Effector CD4-positive, alpha-beta T cell (primary cell): ENCODE measurements at places on chromosomes 2 and 18.

DNA sequence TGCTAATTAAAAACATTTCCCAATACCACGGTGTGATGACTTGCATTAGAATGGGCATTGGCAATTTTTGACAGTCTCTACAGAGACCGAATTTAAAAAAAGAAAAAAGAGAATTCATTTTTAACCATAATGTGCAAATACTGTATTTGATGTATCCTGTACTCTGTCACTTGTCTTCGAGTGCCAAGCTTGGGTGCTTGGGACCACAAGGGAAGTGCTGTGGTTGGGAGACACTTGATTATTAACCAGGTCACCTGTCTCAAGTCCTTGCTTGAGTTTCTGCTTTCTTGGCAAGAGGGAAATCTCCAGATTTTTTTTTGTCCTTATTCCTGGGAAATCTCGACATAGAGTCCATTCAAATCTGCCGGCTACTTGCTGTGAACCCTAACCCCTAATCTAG is 209.0 kb downstream of the MC4R start:
- no peak for DNase-seq

- DNase-seq: peak; percentile 23
Observed at GRCh38 chr2:199985625-199986207, 30.3 kb downstream of the MAIP1 start.

DNA sequence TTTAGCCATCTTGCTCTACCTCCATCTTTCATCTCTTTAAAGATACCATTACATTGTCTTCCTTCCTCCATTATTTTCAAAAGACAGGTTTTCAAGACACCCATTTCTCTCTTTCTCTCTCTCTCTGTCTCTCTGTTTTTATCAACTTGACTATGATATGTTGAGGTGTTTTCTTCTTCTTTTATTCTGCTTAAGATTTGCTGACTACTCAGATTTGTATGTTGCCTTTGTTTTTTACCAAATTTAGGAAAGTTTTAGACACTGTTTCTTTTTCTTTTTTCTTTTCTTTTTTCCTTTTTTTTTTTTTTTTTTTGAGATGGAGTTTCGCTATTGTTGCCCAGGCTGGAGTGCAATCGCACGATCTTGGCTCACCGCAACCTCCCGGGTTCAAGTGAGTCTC is 647.5 kb upstream of the VRK2 start:
- no peak for DNase-seq

- no peak for DNase-seq
Observed at GRCh38 chr2:11411768-11412448, 54.1 kb downstream of the E2F6 start.

DNA sequence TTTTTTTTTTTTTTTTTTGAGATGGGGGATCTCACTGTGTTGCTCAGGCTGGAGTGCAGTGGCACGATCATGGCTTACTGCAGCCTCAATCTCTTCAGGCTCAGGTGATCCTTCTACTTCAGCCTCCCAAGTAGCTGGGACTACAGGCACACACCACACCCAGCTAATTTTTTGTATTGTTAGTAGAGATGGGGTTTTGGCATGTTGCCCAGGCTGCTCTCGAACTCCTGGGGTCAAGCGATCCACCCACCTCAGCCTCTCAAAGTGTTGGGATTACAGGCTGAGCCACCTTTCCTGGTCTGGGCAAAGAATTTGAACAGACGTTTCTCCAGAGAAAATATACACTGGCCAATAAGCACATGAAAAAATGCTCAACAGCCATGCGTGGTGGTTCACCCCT is 2.9 kb upstream of the SNRNP200 start:
- no peak for DNase-seq

- no peak for DNase-seq
Observed at GRCh38 chr2:10444463-10444862, 3.7 kb downstream of the ODC1 start.

DNA sequence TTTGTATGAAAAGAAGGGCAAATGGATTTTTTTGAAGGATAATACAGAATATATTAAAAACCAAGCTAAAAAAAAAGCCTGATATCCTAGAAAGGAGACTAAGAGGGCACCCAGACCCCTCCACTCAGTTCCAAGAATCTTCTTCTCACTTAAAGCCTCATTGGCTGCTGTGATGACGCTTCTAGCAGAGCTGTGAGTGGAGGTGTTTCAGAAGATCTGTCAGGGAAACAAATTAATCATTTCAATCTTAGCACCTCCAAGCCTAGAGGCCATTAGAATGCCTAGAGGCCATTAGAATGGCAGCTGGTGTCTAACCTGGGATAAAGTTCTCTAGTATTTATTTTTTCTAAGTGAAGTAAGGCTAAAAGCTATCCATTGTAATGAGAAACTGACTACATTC is 164.2 kb upstream of the TMEM200C start:
- DNase-seq: no peak

- DNase-seq: no peak
Observed at GRCh38 chr18:45505497-45506206, 109.6 kb upstream of the SLC14A2 start.

DNA sequence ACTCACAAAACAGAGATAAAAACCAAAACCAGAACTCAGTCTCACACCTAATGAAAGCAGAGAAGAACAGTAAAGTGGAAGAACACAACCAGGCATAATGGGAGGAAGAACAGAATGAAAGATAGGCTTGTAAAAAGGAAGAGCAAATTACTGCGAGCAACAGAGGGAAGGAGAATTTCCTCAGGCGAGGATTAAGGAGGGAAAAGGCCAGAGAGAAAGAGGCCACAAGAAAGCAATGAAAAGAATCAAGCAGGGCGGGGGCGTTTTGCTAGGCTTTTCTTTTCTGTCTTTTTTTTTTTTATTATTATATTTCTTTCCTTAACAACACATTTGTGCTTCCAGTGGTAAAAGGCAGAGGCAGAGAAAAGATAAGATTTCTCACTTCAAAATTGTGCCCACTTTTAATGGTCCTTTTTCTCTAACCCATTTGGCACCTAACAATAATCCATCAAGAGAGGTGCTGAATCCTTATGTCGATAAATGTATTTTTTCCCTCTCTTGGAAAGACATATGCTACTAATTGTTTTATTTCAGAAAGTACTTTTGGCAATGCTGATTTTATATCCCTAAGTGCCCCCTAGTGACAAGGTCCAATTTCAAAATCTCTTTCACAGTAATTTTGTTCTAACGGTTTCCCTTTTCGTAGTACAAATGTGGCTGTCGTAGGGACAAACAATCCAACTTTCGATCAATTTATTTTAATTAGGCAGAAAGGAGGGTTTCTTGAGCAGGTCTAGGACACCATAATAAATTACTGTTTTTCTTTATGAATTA is 138.7 kb upstream of the AQP4 start:
- no peak for DNase-seq

DNA sequence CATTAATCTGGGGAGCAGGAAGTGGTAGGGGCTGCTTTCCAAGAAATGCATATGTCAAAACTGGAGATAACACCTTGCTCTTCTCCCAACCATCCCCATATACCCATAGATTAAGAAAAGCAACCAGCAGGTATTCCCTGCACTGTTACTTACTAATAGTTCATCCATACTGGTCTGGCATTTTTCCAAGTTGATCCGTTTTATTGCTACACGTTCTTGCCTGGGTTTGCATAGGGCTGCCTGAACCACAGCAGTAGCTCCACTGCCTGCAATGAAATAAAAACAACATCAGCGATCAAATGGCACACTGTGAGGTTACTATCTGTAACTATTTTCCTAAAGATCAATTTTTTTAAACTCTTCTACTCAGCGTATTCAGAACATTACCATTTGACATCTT is 65.6 kb downstream of the STK39 start:
- no peak for DNase-seq

- DNase-seq: no peak
Observed at GRCh38 chr2:36507408-36507812, 90.6 kb downstream of the FEZ2 start.

DNA sequence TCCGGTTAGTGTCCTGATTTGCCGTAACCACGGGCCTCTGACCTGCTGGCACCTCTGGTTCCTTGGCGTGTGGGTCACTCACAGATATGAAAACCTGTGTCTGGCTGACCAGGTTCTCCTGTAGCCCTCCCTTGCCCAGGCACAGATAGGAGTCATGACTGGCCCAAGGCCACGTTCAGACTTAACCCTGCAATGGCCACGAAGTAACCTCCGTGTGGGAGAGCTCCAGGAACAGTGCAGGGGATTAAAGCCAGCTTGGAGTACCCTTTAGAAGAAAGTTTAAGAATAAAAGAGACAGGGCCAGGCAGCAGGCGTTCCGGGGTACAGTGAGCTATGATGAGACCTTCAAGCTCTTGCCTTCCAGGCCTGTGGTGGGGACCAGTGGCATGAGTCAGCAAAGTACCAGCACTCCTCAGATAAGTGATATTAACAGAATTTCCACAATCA is 25.5 kb downstream of the CENPO start:
- no peak for DNase-seq

DNA sequence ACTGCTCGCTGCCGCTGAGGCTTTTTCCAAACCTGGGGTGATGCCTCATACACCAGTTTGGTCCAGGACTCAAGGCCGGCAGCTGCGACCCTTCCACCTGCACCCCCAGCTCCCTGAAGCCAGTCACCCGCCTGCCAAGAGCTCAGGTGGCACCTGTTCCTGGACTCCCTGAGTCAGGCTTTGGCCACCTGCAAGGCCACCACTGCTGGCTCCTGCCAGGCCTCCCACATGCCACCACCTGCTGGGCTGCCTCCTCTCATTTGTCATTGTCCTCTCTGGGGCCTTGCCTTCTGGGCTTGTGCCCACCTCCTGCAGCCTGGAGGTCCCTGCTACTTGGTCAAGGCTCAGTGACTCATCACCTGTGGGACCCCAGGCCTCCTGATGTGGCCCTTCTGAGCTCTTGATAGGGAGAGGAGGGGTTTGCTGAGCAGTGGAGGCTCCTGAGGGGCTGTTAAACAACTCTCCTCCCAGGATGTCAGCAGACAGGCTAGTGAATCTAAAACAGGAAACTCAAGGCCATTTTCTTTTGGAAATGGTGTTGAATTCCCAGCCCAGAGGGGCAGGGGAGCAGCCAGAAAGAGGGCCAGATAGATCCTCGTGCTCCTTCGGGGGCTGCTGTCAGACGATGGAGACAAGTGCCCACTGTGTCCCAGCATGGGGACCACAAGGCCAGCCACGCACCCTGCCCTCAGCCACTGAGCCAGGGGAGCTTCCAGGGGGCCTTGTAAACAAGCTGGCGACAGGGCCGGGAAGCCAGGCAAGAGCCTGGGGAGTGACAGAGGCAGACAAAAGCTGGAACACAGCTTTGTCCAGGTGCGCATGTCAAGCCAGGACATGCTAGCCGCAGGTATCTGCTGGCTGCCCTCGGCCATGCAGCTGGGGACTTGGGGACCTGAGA is 416.8 kb downstream of the LRATD1 start:
- DNase-seq: no peak

DNA sequence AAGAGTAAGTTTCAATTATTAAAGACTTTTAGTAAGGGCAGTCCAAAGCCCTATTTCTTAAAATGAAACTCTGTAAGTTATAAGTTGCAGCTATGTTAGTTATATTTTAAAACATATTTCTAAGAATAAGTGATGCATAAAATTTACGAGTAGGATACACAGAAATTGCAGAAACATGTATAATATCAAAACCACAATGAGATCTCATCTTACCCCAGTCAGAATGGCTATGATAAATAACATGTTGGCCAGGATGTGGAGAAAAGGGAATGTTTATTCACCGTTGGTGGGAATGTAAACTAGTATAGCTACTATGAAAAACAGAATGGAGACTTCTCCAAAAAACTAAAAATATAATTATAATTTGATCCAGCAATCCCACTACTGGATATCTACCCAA is 201.2 kb downstream of the CBLN2 start:
- DNase-seq: no peak

DNA sequence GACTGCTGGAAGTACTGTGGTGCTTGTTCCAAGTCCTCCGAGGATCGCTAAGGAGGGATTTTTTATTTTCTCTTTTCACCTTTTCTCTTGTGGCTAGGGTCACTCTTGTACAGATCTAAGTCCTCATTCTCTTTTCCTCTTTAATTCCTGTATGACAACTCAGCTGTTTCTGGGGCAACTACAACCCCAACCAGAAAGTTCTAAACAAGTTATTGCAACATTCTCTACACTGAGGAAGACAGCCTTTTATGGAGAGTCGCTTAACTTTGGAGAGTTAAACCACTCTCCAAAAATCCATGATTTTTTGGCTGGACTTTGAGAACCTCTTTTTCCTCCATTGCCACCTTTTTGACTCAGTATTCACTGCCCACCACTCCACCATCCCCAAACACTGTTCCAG is 74.0 kb upstream of the SESTD1 start:
- no peak for DNase-seq

DNA sequence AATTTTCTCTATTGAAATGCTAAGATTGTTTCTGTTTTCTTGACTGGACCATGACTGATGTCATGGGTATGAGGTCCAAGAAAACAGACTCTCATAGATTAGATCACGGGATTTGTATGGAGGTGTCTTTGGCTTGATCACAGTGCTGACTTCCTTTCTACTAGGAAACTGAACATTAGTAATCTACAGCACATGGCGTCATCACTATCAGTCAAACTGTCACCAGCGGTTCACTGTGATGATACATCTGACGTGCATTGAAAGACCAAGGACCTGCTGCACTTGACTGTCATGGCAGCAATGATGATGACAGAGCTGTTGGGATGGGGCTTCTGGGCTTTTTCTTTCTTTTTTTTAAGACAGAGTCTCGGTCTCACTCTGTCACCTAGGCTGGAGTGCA is 28.2 kb upstream of the IMPA2 start:
- DNase-seq: no peak

- no peak for DNase-seq
Observed at GRCh38 chr2:218218268-218219185, 1.5 kb downstream of the ARPC2 start.

DNA sequence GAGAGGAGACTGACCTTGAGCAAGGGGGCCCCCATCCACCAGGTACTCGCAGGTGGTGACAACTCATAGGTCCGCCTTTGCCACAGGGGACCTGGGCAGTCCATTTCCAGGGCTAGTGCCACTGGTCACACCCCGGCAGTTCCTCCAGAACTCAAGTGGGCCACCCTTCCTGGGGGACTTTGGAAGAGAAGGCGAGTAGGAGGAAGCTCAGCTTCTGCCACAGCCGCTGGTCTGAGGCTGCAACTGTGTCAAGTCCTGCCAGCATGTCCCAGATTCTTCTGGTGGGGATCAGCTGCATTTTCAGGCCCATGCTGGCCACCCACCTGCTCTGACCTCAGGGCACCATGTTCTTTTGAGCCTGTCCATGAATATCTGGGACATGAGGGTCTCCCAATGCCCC is 423.9 kb upstream of the MYT1L start:
- no peak for DNase-seq

- no peak for DNase-seq
Observed at GRCh38 chr2:237874585-237875161, 15.2 kb downstream of the RAMP1 start.

GRCh38 chr2:54503192-54503591 is 47.1 kb downstream of the SPTBN1 start:
- no peak for DNase-seq

DNA sequence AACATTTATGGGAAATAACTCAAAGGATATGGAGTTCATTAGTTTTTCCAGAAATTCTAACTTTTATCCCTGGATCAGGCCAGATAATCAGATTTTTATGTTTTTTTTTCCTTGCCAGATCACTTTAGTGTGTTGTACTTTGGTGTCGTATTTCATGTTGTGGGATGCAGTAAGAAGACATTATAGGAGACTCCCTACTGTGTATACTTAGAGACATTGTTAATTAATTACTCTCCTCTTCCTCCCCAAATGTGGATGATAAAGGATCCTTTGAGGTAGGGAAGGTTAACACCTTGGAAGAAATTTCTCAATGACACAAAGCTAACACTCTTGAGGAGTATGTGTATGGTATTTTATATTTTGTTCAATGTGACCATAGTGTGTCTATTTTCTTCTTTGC is 120.5 kb downstream of the LYPD6B start:
- no peak for DNase-seq

GRCh38 chr2:6810961-6811360 is 54.7 kb downstream of the CMPK2 start:
- DNase-seq: no peak
